Astrocyte of the cerebellum (primary cell): ENCODE measurements at places on chromosomes 3 and 15.

- DNase-seq, result no peak
Measured at GRCh38 chr3:124652009-124652408, 78.2 kb upstream of the UMPS start.

DNA sequence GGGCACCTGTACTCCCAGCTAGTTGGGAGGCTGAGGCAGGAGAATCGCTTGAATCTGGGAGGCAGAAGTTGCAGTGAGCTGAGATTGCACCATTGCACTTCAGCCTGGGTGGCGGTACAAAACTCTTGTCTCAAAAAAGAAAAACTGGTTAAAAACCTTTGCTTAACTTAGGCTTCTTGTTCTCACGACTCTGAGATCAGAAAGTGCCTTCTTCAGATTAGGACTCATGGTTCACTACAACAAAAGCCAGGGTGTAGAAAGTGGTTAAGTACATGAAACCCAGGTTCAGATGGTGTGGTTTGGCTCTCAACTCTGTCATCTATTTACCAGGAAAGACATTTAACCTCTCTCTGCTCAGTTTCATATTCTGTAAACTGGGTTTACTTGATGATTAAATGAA lies 168.4 kb downstream of the TUSC7 start:
- DNase-seq, result no peak

DNA sequence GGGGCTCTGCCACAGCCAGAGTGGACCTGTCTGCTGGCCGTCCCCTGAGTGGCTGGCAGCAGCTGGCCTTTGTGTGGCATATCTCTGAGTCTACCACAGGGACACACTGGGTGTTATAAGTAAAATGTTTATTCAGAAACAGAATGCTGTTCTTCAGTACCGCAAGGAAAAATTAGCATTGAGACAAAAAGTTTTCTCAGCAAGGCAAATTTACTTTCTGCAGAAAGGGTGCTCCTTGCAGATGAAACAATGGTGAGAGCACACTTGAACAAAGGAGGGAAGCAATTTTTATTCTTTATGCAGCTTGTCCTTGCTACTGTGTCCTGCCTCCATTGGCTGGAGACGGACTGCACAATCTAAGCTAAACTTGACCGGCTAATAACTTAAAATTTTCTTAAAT lies 4.0 kb downstream of the TMEM89 start:
- DNase-seq, result no peak

GRCh38 chr3:21755896-21756295 lies 4.9 kb upstream of the ZNF385D start:
- DNase-seq, result no peak

GRCh38 chr3:192889679-192890078 lies 28.0 kb downstream of the MB21D2 start:
- no peak for DNase-seq
